ENCODE measurements at places on chromosomes 2 and 18.

DNA sequence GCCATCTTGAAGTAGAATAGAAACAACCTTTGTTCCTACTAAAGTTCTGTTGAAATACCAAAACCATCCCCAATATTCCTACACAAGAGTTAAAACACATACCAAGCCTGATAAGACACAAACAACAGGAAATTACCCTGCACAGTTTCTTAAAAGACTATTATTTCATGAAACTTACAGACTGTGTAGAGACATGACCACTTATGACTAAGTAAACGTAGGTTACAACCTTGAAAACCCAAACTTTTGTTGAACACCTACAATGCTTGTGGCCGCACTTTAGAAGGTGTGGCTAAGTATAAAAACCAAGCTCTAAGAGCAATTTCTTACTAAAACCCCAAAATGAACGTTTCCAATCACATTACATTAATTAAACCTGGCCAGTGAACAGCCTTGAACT is 2.0 kb downstream of the SMAD2 start:
- DNase-seq, result no peak

DNA sequence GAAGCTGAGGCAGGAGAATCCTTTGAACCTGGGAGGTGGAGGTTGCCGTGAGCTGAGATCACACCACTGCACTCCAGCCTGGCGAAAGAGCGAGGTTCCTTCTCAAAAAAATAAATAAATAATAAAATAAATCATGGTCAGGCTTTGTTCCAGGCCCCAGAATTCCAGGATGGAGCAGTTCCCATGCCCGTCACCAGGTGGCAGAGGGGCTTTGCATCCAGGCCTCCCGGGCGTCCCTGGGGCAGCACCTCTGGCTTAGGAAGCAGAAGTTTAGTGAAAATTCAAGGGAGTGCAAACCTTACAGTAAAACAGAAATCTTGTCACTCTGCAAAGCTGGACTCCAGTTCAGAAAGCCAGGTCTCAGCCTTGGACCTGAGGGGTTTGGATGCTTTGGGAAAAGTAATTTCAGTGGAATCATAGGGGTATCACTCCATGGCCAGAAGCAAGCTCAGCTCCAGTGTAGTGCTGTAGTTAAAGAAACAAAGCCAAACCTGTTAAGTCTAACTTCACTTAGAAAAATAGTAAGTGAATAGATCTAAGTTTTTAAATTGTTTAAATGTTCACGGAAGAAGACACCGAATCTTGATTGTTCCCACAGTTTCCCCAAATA is 512.7 kb downstream of the CMPK2 start:
- DNase-seq, result no peak

DNA sequence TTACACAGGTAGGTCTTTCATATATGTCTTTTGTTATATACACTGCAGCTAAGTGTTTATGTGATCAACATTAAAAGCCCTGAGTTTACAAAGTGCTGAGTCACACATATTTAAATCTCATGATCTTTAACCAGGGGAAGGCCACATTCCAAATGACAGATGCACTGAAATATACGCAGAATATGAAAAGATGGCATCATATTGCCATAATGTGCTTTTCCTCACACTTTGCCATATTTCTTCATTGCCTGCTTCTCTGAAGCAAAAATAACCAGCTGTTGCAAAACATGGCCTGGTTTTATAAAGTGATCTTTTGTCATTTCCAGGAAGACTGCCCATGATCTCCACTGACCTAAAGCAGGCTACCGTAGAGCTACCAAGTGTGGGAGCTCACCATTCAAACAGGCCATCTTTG is 93.5 kb upstream of the MAPRE2 start:
- no peak for DNase-seq

- no peak for DNase-seq
These were observed at the start of gene LRRFIP1 for GRCh38 chr2:237627441-237628246. LRRFIP1 (plus strand) TSS chr2:237627587; CDS start chr2:237627645, 58 bp downstream.

DNA sequence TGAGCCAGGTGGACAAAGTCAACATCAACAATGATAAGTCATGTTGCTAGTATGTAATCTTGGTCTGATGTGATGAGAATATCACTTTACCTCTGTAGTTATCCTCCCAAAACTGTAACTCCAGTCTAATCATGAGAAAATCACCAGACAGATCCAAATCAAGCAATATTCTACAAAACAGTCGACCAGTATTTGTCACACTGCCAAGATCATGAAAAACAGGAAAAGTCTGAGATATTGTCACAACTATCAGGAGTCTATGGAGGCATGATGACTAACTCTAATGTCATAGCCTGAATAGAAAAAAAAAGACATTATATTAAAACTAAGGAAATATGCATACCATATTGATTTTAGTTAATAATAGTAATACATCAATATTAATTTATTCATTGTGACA is 1883.3 kb upstream of the CELF4 start:
- DNase-seq, result no peak

DNA sequence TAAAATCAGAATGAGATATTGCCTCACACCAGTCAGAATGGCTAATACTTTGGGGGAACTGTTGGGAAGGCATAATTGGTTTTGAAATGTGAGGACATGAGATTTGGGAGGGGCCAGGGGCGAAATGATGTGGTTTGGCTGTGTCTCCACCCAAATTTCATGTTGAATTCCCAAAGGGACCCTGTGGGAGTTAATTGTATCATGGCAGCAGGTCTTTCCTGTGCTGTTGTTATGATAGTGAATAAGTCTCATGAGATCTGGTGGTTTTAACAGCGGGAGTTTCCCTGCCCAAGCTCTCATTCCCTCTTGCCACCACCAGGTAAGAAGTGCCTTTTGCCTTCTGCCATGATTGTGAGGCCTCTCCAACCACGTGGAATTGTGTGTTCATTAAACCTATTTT is 59.6 kb downstream of the CSRNP3 start:
- DNase-seq, result no peak

- peak; percentile 79 for DNase-seq
These were observed 92.1 kb downstream of the PXDN start for GRCh38 chr2:1652034-1652790.

- no peak for DNase-seq
These were observed 280.3 kb upstream of the SKOR2 start for GRCh38 chr18:47531717-47532116.

- no peak for DNase-seq
These were observed 501 bp downstream of the RETREG2 start for GRCh38 chr2:219178377-219179175.

- DNase-seq, result peak; percentile 55
These were observed 143.2 kb upstream of the TWIST2 start for GRCh38 chr2:238704471-238705225.

DNA sequence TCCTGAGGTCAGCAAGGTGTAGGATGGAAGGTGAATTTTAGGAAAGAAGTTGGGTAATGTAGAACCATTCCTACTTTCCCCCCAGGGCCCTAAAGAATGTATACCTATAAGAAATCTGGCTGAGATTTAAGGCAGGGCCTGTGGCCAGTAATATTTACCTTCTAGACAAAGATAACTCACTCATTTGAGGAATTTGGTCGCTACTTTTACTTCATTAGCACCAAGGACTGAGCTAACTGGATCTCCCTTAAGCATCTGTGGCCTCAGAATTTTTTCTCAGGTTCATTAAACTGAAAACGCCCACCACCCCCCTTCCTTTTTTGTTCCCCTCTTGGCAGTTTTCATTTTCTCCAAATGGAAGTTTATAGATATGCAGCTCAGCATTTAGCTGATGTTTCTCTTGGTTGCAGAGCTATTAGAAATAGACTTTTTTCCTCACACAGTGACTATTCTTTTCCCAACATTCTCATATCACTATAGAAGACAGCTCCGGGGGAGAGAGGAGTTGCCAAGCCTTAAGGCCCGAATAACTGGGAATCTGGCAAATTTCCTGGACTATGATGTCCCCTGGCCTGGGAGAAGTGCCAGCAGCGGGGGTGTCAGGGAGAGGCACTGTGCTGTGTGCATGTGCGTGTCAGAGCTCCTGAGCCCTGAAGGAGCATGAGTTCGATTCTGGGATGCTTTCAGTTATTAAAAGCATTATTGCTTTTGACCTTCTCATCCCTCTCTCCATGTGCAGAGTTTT is 310.9 kb downstream of the PRKCE start:
- DNase-seq, result peak; percentile 79

GRCh38 chr2:181357979-181358378 is 99.2 kb upstream of the ITGA4 start:
- no peak for DNase-seq

DNA sequence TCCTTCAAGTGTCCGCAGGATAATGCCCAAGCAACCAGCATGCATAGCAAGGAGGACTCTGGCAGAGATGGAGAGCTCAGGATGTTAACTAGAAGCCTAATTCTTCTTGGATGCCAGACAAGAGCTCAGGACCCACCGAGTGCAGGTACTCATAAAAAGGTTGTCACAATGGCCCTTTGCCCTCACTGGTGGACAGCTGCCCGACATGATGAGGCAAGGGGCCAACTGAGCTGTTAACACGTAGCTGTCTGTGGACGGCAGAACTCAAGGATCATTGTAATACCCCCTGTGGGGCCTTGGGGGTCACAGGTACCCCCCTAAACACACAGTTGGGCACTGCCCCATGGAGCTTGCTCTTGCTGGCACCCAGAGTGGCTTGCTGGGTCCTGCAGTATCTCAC is 393.7 kb downstream of the PIK3C3 start:
- no peak for DNase-seq

DNA sequence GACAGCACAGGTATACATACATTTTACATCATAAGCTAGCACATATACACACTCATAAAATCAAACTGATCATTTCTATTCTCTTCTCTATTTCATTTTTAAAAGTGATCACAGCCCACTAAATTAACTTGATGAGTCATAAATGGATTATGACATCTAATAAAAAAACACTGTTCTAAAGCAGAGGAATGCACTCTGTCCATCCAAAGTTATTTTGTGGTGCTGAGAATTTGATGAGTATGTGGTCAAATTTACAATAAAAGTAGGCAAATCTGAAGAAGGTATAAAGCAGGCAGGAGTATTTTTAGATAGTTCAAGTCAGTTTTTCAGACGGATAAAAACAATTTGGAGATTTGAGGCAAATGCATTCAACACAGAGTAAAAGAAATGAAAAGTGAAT is 104.4 kb downstream of the NOL4 start:
- DNase-seq, result no peak

- DNase-seq, result no peak
These were observed 47.9 kb downstream of the E2F6 start for GRCh38 chr2:11417946-11418585.

DNA sequence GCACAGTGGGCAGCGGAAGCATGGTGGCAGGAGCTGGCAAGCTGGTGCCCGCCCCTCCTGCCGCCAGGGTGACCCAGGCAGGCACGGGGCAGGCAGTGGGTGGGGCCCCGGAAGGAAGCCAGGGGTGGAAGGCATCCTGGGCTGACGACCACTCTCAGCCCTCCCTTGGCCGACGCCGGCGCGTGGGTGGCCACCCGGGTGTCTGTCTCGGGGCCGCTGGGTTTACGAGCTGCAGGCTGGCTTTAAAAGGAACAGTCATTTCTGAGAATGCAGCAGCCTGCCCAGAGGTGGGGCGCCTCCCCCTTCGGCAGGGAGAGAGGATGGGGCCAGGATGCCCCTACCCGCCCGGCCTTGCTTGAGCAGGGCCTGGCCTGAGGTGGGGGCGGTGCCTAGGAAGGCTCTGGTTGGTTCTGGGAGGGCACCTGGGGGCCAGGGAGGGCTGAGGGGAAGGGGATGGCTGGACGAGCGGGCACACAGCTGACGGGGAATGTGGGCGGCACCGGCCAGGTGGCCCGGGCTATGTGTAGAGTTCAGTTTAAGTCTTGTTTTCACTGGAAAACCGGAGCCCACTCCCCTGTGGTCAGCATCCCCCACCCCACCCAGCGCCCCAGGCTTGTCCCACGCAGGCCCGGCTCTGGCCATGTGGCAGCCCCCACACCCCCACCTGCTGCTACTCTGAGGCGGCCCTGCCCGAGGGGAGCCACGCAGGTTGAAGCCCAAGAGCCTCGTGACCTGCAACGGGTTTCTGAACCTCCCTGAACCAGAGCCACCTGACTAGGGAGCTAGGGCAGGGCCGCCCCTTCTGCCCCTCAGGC is 6.3 kb downstream of the BOK start:
- DNase-seq, result no peak

- DNase-seq, result no peak
These were observed 371.6 kb upstream of the SLC8A1 start for GRCh38 chr2:40823478-40823877.

- no peak for DNase-seq
These were observed 1.8 kb upstream of the RFX8 start for GRCh38 chr2:101476605-101477208.

- DNase-seq, result peak; percentile 90
These were observed at the start of gene LMAN1 for GRCh38 chr18:59358712-59359575. LMAN1 (minus strand) TSS chr18:59359265; CDS start chr18:59359244, 21 bp downstream.

GRCh38 chr2:9946818-9947217 is 4.7 kb upstream of the GRHL1 start:
- DNase-seq, result no peak

GRCh38 chr2:2742726-2743125 is 411.7 kb upstream of the MYT1L start:
- no peak for DNase-seq

DNA sequence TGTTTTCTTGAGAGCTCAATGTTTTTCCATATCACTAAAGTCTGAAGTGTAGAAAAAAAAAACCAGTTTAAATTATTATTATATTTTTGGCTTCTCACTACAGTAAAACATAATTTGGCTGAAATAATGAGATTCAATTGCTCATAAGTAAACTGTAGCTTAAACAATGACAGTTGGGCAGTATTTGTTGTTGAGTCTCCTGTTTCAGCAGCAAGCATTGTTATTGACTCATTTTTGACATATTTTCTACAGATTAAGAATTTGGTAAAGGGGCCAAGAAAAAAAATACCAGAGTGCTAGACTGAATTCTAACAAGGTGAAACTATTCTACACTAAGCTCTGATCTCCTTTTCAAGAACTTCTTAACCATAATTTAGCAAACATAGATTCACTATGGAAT is 2070.4 kb upstream of the CELF4 start:
- no peak for DNase-seq

GRCh38 chr2:52919673-52920072 is 847.9 kb upstream of the CHAC2 start:
- DNase-seq, result no peak

DNA sequence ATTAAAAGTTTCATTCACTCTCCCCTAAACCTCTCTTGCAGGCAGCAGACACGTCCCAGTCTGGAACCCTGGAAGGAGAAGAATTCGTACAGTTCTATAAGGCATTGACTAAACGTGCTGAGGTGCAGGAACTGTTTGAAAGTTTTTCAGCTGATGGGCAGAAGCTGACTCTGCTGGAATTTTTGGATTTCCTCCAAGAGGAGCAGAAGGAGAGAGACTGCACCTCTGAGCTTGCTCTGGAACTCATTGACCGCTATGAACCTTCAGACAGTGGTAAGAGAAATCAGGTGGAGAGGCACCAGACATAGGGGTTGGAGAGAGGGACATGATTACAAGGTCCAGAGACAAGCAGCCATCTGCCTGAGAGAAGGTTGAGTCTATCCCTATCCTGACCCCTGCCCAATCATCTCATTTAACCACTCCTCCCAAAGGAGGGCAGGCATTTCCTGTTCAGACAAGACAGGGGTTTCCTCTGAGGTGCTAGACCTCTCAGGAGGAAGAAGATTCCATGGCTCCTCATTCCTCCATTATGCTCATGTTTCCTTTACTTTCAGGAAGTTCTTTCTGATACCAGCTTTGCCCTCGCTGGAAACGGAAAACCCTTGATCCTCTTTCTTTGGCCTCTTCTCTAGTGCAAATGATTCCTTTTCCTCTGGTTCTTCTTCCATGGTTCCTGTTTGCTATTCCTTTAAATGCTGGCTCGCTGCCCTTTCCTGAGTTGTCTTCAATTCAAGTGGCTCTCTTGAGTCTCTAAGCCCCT is 15.1 kb downstream of the PLCD4 start:
- no peak for DNase-seq

GRCh38 chr2:206647985-206648384 is 5.7 kb downstream of the FAM237A start:
- DNase-seq, result no peak
